ENCODE measurements at places on chromosomes 11 and 22.
A peak's percentile ranks its signal among the peaks of the same experiment; 100 is the strongest.

DNA sequence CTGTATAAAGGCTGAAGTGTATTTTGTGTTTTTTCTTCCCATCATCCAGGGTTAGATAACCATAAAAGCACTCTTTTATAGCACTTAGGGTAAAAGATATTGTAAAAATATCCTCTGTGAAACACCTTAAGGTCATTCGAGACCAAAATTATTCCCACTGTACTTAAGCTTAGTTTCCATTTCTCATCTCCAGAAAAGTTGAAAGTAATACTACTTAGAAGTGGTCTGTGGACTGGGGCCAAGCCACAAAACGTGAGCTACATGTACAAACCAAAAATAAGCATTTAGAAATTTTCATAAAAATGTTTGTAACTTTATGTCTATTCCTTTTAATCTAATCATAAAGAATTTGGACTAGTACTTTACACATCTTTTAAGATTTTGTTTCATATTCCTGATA lies 142.0 kb upstream of the NTM start:
- DNase-seq: no peak

GRCh38 chr11:43644621-43645299 lies 35.8 kb upstream of the HSD17B12 start:
- DNase-seq: no peak

DNA sequence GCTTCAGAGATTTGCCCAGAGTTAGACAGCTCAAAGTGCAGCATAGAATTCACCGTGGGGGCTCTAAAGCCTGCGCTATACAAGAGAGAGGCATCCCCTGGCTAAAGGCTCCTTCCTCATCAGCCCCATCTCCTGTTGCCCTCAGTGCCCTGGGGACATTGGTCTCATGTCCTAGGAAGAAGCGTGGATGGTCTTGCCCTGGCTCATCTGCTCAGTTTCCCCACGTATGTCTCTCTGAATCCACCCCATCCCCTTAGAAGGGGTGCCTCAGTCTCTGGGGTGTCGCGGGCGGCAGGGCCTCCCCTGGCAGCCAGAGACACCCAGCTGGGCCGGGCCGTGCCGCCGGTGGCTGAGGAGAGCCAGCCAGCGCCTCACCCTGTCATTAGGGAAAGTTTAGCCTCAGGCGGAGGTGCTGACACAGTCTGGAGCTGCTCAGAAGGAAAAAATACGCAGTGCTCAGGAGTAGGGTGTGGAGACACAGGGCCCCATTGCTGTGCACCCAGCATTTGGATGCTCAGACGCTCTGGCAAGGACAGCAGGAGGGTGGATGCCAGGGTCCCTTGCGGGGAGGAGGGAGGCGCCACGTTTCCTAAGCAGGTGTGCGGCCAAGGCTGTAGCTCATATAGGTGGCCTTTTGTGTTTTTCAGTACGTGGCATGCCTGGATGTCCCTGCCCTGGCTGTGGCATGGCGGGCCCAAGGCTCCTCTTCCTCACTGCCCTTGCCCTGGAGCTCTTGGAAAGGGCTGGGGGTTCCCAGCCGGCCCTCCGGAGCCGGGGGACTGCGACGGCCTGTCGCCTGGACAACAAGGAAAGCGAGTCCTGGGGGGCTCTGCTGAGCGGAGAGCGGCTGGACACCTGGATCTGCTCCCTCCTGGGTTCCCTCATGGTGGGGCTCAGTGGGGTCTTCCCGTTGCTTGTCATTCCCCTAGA lies 1.3 kb downstream of the SLC39A13 start:
- no peak for DNase-seq

DNA sequence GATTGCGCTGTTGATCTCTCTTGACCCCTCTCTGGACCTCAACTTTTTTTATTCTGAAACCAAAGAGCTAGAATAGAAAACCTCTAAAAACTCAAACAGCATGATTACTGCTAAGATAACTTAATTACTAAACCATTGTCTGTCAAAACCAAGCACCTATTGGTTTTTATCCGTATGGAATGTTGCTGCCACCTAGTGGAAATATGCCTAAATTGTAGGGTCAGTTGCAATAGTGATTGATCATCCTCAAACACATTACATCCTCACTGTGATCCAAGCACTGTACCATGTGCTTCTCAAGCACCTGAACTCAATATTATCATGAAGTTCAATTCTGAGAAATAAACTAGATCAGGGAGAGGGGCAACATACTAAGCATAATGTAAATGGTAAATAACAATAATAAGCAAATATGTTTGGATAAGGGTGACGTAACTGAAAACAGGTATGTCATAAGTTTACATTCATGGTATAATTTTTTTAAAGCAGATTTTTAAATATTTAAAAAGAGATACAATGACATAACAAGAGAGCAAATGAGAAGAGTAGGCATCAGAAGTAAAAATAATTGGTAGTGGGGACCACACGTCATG lies 3.8 kb upstream of the OR5A2 start:
- peak; percentile 2 for DNase-seq

DNA sequence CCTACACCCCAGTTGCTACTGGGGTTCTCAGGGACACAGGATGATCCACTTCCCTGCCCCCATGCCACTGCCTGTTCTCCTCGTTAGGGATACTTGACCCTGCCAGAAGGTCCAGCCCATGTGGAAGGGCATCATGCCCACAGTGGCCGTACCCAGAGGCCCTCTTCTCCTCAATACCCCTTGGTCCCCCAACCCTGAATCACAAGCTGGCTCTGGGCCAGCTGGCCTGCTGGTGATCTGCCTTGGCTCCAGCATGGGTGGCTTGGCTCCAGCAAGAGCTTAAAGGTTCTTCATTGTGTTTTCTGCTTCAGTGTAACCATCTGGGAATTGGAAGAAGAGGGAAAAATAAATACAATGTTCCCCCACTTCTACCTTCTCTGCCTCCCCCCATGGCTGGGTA lies 11.1 kb upstream of the TPBGL start:
- DNase-seq: no peak

DNA sequence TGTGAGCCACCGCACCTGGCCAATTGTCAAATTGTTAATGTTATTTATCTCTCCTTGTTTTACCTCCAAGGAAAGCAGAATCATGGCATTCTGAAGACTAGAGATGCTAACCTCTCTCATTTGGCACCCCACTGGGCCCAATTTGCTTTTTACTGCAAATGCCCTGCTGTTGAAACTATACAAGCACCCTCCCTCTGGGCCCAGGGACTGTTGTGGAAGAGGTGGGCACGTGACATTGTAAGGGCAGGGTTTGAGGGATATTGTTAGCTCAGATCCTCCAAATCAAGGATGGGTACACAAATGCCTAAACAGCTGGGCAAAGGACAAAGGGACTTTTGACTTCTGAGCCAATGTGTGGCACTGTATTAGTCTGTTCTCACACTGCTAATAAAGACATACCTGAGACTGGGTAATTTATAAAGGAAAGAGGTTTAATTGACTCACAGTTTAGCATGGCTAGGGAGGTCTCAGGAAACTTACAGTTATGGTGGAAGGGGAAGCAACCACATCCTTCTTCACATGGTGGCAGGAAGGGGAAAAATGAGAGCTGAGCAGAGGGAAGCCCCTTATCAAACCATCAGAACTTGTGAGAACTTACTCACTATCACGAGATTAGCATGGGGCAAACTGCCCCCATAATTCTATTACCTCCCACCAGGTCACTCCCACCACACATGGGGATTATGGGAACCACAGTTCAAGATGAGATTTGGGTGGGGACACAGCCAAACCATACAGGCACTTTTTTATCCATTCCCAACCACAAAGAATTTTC lies 6.5 kb upstream of the ALDH3B2 start:
- DNase-seq: no peak

GRCh38 chr11:94815705-94816344 lies 47.7 kb downstream of the AMOTL1 start:
- no peak for DNase-seq

- DNase-seq: no peak
These were observed 487.0 kb downstream of the TBC1D22A start for GRCh38 chr22:47249370-47249928.

DNA sequence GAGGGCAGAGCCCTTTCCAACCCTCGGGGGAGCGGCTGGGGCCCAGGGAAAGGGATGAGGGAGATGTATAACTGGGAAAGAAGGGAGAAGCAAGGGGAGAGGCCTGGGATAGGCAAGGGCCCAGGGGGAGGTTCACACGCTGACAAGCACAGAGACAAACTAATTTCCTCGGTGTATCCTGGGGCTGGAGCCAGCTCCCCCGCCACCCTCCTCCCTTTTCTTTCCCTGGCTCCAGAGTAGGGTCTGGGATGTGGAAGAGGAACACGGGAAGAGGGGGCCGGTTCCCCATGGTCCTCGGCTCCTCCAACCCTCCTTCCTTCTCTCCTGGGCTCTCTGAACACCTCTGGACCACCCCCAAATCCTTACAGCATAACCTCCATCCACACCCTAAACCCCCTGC lies 6.9 kb downstream of the CLCF1 start:
- no peak for DNase-seq

- no peak for DNase-seq
These were observed 8.8 kb upstream of the C11orf91 start for GRCh38 chr11:33709466-33709865.

DNA sequence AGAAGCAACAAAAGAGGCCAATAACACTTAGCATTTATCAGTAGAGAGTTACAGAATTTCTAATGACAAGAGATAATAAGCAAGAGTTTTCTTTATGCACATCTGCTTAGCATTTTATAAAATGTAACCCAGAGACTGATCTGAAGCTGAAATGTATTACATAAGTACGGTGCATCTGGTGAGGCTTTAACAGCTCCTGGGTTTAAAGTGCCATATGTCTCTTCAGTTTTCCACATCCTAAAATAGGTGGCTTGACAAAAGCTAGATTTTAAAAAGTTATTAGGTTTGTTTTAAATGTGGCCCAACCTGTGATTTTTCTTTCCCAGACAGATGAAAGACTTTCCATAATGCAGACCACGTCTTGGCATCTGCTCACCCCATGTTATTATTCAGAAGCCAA lies 620.7 kb upstream of the ARHGAP42 start:
- no peak for DNase-seq

DNA sequence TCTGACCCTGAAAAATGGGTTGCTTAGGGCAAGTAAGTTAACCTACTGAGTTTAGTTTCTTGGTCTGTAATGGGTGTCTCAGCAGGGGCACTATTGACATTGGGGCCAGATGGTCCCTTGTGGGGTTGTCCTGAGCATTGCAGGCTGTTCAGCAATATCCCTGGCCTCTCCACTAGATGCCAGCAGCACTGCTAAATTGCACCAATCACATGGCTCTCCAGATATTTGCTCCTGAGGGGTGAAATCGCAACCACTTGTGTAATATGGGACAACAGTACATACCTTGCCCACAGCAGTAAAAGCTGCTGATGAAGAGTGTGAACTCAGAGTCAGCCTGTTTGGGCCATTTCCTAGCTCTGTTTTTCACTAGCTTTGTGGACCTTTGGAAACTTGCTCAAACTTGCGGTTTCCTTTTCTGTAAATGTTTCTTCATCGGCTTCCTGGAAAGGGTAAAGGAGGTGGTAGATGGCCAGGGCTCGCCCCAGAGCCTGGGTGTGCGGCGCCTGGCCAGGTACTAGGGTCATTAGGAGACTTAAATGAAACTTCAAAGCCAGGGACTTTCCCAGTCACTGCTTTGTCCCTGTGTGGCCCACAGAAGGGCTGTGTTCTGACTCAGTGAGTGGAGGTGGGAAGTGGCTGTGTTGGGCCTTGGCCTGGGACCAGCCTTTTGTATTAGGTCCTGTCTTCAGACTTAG lies 13.0 kb downstream of the NCF4 start:
- DNase-seq: no peak

DNA sequence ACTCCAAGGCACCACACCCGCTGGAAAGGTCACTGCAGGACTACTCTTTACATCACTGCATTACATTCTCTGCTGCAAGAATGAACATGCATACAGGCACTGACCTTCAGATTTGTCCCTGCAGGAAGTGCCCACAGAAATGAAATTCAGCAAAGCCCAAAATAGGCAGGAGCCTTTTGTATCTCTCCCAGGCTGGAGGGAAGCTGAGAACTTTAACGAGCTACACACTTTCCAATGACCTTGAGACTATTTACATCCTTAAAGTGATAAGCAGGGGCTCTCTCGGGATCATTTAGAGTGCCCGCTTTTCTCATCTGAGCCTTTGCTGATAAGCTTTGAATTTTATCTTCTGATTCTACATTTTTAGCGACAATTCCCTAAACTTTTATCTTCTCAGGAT lies 12.5 kb downstream of the FEZ1 start:
- no peak for DNase-seq

GRCh38 chr11:45554230-45554967 lies 111.0 kb downstream of the CHST1 start:
- DNase-seq: no peak

DNA sequence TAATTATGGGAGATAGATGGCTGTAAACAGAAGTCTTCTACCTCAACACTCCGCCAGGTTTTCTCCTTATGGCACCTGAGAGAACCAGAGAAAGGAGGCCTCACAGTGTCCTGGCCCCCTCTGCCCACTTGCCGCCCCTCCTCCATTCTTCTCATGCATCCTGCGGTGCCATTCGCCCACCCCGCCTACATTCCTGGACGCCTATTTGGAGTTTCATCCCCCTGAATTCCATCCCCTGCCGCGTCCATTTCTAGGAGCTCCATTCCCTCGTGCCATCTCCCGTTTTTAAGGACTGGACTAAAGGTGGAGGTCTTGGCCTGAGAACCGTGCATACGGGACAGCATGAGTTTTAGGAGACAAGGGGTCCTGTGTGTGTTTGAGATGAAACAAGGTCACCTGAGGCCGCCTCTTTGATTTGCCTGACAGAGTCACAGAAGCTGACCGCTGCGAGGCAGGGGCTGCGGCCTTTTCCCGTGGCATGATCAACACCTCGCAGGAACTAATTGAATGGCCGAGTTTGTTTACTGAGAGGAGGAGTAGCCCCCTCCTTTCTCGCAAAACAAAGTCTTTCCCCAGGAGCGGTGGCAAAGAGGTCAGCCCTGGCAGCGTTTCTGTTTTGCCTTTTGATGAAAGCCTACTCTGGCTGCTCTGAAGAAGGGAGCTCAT lies 246.2 kb downstream of the ST3GAL4 start:
- no peak for DNase-seq

DNA sequence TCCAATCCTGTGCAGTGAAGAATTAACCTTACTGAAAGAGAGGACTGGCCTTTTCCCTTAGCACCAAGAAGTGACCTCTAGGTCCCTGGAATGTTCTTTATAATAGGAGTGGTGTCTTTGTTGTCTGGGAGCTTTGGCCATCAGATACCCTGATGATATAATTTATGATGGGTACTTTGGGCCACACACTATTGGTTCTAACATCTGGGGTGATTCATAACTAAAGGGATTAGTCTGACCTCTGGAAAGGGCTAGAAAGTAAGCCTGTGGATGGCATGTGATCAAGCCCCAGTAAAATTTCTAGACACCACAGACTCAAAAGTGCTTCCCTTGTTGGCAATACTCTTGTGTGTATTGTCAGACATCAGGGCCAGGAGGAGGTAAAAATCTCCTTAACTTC lies 891.2 kb downstream of the KCNA4 start:
- no peak for DNase-seq

- no peak for DNase-seq
These were observed 5.1 kb downstream of the FZD4 start for GRCh38 chr11:86949995-86950660.

DNA sequence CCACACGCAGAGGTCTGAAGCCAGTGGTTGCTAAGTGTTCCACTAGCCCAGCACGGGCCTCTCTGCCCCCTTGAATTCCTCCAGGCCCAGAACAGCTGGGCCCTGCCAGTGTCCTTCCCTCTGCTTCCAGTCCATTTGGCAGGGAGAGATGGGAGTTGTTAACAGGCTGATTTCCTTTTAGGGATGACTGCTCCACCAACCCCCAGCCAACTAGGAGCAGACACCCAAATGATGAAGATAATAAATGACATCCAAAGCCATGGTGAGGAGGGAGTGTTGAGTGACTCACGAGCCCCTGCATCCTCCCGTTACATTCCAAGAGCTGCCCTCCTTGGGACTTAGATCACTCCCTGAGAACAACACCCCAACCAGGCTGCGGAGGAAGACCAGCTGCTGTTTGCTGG lies 20.6 kb downstream of the PARVA start:
- DNase-seq: no peak

All from stimulated activated CD4-positive, alpha-beta T cell treated with anti-CD3 and anti-CD28 coated beads, Interleukin-12 subunit alpha, Interleukin-12 subunit beta, amount 100 ng/mL, for 24 hours (primary cell).